Activated T-cell treated with anti-CD3 and anti-CD28 coated beads, Interleukin-2, amount 50 U/mL, for 72 hours (primary cell): ENCODE measurements at places on chromosomes 1 and 21.

DNA sequence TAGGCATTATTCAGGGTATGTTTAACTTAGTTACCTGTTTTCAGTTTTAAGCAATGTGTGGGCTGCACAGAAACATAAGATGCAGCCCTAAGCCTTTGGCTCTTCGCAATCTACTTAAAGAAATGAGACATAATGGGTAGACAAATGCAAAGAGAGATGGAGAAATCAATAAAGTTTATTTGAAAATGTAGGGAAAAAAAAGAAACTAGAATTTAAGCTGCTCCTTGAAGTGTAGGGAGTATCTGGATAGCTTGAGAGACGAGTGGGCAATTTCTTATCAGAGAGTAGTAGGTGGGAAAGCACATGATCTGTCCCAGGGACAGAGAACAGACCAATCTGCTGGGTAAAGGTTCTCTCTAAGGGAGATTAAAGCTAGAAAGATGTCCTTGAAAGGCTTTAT, 8.9 kb downstream of the WNT2B start:
- no peak for DNase-seq

- DNase-seq: no peak
These were observed 5.6 kb downstream of the HPDL start for GRCh38 chr1:45332346-45332720.

DNA sequence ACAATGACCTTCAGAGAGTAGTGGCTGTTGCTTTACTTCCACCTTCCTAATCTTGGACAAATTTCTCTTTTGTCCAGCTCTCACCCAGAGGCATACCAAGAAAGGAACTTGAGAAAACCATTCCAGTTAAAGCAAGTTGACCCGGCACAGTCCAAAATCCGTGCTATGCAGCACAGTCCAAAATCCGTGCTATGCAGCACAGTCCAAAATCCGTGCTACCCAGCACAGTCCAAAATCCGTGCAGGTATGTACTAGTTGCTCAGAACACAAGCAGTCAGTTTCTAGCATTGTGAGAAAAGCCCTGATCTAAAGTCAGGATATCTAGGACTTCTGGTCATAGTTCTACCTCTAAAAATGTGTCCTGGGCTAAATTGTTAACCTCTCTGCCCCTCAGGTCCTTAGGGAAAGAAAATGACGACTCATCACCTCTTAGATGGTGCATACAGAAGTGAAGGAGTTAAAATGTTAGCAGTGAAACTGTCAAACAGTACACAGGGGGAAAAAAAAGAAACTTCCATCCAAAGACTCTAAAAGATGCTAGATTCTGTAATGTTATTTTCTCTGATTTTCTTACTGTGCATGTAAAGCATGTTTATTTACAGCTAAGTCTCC, 40.3 kb upstream of the ENAH start:
- DNase-seq: no peak

GRCh38 chr1:214427871-214428277, 123.5 kb downstream of the PTPN14 start:
- DNase-seq: peak; percentile 80

- no peak for DNase-seq
These were observed 118.6 kb downstream of the LRIG2 start for GRCh38 chr1:113191579-113192076.

- DNase-seq: no peak
These were observed 606 bp upstream of the FMO4 start for GRCh38 chr1:171313319-171313834.

DNA sequence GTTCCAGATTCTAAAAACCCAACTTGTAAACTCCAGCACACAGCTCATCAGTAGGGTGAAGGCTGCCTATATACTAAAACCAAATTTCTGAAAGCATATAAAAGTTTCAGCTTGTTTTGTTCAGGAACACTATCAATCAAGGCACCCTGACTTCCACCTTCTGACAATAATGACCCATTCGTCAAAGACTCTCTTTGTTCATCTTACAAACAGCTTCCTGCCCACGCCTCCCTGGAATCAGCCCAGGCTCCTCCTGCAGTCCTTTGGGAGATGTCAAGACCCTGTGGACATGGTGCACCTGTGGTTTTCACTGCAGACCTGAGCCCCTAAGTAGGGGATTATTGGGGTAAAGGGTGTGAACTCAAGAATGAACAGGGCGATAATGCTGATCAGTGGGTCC, 178.9 kb upstream of the CAMK1G start:
- no peak for DNase-seq

DNA sequence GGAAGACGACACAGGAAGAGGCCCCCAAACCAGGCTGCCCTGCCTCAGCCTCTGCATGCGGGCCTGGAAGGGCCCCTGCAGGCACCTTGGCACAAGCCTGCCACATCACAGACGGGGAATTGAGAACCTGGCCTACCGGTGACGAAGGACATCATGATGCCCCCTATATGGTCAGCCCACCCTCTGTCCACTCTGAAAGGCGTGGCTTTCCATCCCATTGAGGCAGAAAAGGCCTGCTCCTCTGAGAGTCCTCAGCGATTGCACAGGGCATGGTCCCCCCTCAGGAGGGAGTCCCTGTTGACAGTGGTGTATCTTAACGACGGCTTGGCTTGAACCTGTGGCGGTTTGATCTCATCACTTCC, 11.4 kb downstream of the KRTAP10-1 start:
- DNase-seq: no peak

GRCh38 chr1:234871710-234872271, 256.8 kb downstream of the TOMM20 start:
- DNase-seq: no peak

DNA sequence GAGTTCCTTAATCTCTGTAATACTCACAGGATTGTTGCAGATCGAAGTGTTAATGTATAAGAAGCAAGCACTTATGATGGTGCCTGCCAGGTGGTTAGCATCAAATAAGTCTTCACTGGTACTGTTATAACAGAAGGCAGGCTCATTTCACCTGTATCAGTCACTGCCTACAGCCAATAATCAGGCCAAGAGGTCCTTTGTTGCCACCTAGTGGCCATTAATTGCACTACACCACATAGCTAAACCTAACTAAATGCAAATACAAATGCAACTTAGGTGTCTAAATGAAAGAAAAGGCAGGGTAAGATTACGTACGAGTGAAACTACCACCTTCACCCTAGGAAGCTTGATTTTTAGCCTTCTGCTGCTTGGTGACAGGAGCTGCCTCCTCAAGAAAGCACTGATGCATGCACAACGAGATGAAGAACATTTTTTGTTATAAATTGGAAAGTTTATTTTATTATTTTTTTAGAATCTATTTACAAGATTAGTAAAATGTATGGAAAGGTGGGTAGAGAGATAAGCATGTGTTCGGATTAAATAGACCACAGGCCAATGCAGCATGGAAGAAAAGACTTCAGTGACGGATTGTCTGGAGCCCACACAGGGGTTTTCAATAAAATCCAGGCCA, 334.8 kb upstream of the CAMK1G start:
- peak; percentile 47 for DNase-seq

DNA sequence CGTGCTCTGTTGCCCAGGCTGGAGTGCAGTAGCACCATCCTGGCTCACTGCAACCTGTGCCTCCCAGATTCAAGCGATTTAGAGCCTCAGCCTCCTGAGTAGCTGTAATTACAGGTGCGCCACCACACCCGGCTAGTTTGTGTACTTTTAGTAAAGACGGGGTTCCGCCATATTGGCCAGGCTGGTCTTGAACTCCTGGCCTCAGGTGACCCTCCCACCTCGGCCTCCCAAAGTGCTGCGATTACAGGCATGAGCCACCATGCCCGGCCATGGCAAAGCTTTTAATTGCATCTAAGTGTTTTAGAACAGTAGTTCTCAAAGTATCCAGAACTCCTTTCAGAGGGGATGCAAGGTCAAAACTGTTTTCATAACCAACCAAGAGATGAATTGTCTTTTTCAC, 25.1 kb upstream of the IFNGR2 start:
- no peak for DNase-seq

- DNase-seq: no peak
These were observed 21.7 kb upstream of the FAAH start for GRCh38 chr1:46372431-46372830.

DNA sequence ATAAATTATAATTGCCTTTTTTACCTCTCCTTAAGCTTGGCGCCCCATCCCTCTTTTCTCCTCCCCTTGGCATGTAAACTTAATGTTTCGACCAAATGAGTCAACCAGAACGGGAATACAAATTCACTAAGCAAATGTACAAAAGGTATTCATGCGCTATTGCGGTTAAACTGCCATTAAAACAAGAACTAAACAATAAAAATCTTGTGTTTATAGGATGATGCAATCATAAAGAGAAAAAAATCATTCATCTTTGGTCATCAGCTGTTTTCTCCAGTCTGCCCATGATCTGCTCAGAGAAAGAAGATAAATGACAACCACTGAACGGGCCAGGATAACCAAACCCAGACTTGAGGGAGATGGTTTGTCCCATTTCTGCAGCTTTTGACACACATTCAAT, 534.2 kb upstream of the PLXNA2 start:
- no peak for DNase-seq

DNA sequence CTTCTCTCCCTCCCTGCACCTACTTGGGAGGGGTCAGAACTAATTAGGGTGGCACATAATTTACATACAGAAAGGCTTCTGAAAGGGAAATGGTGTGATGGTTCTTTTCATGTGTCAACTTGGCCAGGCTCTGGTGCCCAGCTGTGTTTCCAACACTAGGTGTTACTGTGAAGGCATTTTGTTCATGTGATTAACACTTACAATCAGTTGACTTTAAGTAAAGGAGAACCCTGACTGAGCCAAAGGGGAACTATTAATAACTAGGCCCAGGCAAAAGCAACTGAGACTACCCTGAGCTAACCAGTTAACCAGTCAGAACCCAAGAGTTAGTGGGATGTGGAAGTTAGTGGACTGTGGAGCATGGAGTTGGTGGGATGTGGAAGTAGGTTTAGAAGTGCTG, 114.9 kb downstream of the SEC16B start:
- no peak for DNase-seq

- no peak for DNase-seq
These were observed 33.6 kb downstream of the MAN1C1 start for GRCh38 chr1:25650289-25650576.

GRCh38 chr1:154623358-154623757, 15.4 kb upstream of the ADAR start:
- no peak for DNase-seq

DNA sequence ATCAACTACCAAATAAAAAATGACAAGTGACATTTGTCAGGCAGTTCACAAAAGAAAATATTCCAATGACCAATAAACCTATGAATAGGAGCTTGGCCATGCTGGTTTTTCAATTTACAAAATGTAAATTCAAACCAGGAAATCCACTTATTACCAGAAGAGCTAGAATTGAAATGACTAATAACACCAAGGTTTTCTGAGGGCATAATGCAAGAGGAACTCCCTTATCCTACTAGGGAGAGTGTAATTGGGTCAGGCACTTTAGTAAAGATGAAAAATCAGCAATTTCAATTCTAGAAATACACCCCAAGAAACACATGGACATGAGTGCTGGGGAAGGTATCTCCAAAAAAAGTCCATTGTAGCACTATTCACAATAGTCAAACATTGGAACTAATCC, 16.7 kb upstream of the TIAM1 start:
- DNase-seq: no peak

- DNase-seq: no peak
These were observed 53.9 kb upstream of the ACTRT2 start for GRCh38 chr1:2967329-2967725.

- no peak for DNase-seq
These were observed 29.3 kb downstream of the ZBTB8B start for GRCh38 chr1:32494196-32494595.

DNA sequence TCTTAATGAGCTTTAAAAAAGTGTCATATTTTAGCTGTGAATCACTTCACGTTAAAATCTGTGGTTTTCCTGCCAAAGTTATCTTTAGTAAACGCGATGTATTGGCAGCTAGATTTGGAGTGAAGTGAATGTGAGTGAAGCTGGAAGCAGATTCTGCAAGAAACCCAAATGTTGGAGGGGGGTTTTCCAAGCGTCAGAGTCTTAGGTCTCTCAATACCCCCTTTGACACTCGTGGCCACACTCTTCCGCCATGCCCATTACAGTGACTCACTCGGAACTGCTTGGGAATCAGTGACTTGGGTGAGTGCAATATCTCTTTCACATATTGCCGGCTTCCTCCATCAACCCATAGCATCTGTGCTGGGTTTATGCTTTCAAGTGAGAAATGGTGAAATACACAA, 17.5 kb downstream of the B3GALT5 start:
- no peak for DNase-seq

GRCh38 chr21:26406526-26406925, 166.6 kb downstream of the CYYR1 start:
- no peak for DNase-seq

DNA sequence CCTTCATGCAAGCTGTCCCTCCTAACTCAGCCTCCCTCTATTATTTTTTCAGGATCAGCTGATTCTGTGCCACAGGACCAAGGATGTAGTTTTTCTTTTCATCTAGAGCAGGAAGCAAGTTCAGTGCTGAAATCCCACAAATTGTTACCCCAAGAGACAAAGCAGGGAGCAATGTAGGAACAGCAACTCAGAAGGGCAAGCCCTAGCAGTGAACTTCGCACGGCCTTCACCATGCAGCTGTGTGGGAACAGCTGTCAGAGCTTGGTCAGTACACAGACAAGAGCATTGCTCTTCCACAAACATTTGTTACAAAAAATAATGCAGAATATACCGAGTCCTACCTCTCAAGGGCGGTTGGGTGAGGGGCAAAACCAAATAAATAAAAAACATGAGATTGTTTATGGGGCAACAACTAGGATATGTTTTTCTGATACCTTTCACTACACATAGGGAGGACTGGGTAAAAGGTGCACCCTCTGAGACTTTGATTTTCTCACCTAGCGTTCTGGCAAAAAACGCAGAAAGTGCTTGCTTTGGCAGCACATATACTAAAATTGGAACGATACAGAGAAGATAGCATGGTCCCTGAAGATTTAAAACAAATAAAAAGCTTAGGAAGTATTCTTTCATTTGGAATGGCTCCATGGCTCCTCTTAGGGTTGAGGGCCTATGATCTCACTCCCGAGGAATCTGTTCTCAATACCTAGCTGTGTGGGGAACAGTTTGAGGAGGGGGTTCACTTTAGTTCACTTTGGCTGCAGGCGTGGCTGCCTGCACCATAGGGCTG, 37.1 kb upstream of the ANGPTL7 start:
- DNase-seq: no peak

DNA sequence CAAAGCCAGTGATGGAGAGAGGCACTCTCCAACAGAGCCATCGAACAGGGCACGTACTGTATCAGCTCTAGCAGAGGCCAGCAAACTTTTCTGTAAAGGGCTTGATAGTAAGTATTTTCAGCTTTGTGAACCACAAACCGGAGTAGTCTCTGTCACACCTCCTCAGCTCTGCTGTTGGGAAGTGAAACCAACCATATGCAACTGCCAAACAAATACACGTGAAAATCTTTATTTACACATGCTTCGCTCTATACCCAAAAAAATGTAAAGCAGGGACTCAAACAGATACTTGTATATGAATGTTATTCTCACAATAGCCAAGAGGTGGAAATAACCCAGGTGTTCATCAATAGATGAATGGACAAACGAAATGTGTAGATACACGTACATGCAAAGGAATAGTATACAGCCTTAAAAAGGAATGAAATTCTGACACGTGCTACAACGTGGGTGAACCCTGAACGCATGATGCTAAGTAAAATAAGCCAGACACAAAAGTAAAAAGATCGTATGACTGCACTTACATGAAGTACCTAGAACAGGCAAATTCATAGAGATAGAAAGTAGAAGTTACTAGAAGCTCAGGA, 39.0 kb downstream of the SETD4 start:
- no peak for DNase-seq

- no peak for DNase-seq
These were observed 76.1 kb downstream of the PGM1 start for GRCh38 chr1:63669151-63669961.
